ENCODE measurements at places on chromosomes 12 and 14. TPM values are rescaled to one million over a fixed set of nuclear protein-coding genes. Genes with fewer than 3 reads are reported as not detected.

The TMEM117 gene
- 2.0 TPM for total RNA-seq

The ANP32D gene
- not detected for total RNA-seq

The LRTM2 gene
- not detected for total RNA-seq

The USP15 gene
- total RNA-seq, result 32.8 TPM

The MNAT1 gene
- total RNA-seq, result 42.6 TPM

The EPS8 gene
- total RNA-seq, result 52.8 TPM

The GPRC5D gene
- total RNA-seq, result not detected

The CFAP73 gene
- not detected for total RNA-seq

The NRL gene
- 0.65 TPM for total RNA-seq

The ADCY6 gene
- total RNA-seq, result 18.4 TPM

The DTX1 gene
- total RNA-seq, result 0.31 TPM

The DBX2 gene
- not detected for total RNA-seq

The GNB3 gene
- 2.1 TPM for total RNA-seq

The TAS2R42 gene
- total RNA-seq, result not detected

The MSI1 gene
- total RNA-seq, result 0.50 TPM

The GPR135 gene
- total RNA-seq, result 0.70 TPM

The RIPK3 gene
- total RNA-seq, result not detected

All from A549 treated with ZK216348 at 1 μM for 4 hours (cell line).